NCI-H82 (cell line): ENCODE measurements at places on chromosomes 7 and 10.

DNA sequence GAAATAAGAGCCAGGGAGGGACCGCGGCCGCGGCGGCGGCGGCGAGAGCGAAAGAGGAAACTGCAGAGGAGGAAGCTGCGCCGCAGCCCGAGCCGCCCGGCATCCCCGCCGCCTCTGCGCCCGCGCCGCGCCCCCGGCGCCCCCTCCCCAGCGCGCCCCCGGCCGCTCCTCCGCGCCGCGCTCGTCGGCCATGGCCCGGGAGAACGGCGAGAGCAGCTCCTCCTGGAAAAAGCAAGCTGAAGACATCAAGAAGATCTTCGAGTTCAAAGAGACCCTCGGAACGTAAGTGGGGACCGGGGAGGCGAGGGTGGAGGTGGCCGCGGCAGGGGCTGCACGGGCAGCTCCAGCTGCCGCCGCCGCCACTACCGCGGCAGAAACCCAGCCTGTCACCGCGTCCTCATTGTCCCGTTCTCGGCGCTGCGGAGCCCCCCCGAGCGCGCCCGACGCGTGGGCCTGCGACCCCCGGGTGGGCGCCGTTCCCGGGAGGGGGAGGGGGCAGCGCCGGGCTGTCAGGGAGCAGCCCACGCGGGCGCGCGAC lies 351 bp downstream of the CAMK1D start:
- peak; percentile 19 for DNase-seq

- DNase-seq, result peak; percentile 78
These were observed 98.5 kb downstream of the CABCOCO1 start for GRCh38 chr10:61760943-61761824.

- no peak for DNase-seq
These were observed 7.5 kb downstream of the SFXN2 start for GRCh38 chr10:102721954-102722353.

- no peak for DNase-seq
These were observed 111.6 kb downstream of the ACTR3B start for GRCh38 chr7:152871005-152871677.

GRCh38 chr10:124158592-124158991 lies 65.2 kb upstream of the CHST15 start:
- no peak for DNase-seq

DNA sequence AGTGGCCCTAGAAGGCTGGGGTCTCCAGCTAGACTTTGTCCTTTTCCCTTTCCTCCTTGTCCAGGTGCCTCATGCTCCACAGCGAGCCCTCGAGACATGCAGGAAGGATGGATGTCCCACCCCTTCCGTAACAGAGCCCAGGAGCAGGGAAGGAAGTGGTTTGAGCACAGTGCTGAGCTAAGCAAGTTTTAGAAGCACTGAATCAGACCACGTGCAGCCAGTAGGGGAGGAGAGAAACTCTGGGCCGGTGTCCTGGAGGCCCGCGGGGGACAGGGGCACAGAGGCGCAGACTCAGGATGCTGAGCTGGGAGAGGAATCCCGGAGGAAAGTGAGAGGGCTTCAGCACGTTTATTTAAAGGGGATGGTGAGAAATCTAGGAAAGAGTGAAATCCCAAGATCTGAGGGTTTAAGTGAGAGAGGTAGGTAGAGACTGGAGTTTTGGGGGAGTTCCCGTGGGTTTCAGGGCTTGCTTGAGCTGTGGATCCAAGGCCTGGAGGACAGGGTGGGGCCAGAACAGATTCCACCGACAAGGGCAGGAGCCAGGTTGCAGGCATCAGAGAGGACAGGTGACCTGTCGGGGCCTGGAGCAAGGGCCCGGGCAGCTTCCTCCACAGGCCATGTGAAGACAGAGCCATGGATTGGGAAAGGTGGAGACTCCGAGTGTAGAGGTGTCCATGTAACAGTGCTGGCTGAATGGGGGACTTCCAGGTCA lies 4.4 kb upstream of the IRF5 start:
- no peak for DNase-seq
